SIG-M5 (cell line): ENCODE measurements at places on chromosomes 1 and 21.

GRCh38 chr1:89682611-89683010 lies 49.7 kb downstream of the LRRC8C start:
- DNase-seq = no peak

DNA sequence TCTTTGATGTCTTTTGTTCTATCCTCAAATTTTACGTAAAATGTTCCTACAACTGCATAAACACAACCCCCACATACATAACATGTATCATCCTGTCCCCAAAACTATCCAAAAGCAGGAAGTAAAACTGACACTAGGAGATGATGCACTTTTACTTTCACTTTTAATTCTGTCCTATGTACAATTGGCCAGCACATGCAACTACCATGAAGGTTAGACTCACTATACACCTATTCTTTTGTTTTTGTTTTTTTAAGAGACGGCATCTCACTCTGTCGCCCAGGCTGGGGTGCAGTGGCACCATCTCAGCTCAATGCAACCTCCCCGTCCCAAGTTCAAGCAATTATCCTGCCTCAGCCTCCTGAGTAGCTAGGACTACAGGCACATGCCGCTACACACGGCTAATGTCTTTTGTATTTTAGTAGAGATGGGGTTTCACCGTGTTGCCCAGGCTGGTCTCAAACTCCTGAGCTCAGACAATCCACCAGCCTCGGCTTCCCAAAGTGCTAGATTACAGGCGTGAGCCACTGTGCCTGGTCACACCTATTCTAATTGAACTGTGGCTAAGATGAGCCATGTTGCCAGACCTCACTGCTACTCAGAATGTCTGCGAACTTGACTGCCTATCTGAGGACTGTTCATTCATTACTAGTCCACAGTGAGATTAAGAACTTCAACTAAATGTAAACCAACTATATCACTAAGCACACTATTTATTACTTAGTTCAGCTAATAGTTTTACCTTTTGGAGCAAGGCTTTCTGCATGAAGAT lies 48.0 kb downstream of the TOR3A start:
- peak; percentile 67 for DNase-seq

DNA sequence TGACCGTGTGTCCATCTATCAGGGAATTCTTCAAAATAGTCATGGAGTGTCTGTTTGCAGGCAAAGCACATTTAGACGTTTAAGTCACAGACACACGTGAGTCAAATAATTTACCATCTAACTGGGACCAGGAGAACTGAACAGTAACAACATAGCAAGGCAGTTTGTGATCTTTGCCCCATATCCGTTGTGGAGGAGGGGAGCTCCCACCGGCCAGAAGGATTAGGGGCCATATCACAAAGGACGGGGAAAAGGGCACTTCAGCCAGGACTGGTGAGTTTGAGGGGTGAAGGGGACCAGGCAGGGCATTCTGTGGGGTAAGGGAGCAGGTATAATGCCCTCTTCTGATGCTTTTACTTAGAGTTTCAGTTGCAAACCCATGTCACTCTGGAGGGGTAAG lies 22.9 kb downstream of the ELAPOR1 start:
- no peak for DNase-seq

DNA sequence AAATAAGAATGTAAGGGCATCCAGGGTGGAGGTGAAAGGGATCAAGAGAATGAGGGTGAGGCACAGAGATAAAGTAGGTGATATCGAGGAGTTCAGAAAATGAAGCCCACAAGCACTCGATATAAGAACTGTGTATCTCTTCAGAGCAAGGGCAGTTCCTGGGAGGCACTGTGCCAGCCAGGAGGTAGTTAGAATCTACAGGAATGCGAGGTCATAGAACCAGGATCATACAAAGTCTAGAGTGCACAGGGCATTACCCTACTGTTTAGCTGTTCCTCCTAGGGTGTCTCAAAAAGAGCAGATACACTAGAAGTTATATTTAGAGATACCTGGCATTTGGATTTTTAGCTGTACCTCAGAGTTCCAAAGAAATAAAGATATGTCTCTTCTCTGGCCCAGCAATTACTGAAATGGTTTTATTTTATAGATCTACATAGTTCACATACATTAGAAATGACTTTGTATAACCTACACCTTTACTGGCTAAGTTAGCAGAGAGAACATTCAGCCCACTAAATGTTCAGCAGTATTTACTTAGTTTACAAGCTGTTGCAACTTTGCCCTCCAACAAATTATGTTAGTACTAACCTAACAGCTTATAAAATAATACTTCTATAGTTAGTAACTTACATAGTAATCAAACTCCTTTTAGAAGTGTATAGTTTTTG lies 1.6 kb downstream of the OVAAL start:
- no peak for DNase-seq
